GM20000 (cell line): ENCODE measurements at places on chromosomes 2 and 18.

GRCh38 chr2:40363631-40364030 is 88.3 kb downstream of the SLC8A1 start:
- DNase-seq, result no peak

- no peak for DNase-seq
Observed at GRCh38 chr2:105969552-105969951, 224.5 kb downstream of the UXS1 start.

- no peak for DNase-seq
Observed at GRCh38 chr18:23592911-23593310, 6.6 kb upstream of the NPC1 start.

DNA sequence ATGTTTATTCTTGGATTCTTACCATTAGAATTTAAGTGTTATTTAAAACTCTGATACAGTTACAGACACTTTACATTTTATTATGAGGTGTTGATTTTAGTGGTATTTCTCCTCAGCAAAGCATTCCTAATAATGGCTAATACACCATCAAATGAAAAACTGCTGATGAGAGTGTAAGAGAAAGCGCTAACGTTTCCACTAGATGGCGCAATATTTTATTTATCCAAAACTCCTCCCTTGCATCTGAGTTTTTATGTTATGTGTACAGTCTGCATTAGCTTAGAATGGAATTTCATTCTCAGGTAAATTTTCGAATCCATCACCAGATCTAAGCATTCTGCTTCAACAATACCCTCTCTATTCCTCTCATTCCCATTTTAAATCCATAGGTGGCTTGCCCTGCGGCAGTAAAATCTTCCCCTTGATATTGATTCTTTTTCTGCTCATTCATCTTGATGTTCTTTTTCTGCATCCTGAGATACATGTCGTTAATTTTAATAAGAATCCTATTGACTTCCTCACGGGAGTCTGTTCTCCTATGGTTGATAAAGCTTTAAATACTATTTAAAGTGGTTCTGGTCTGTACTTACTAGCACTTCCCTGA is 53.9 kb downstream of the PRKRA start:
- DNase-seq, result peak; percentile 42

DNA sequence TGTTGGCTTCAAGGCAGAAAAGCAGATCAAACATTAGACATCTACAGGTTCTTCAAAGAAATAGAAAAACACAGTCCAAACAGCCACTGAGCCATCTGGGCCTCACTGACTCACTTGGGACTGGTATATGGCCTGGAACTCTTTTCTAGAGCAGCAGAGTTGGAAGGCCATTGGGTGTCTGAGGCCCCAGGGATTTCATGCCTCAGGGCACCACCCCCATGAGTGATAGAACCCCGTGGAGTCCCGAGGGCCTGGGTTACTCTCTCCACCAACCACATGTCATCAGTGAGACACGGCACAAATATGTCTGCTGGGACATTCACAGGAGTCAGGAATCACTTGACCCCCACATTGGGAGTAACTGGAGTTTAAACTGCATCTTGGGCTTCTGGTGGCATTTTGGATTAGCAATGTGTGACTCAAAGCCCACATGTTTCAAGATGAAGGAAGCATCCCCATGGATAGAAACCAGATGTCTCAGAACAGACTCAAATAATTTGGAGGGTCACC is 44.0 kb downstream of the CAPN13 start:
- no peak for DNase-seq

- no peak for DNase-seq
Observed at GRCh38 chr2:54470266-54470938, 14.3 kb downstream of the SPTBN1 start.

GRCh38 chr2:49933711-49934110 is 779.4 kb upstream of the FSHR start:
- DNase-seq, result no peak

DNA sequence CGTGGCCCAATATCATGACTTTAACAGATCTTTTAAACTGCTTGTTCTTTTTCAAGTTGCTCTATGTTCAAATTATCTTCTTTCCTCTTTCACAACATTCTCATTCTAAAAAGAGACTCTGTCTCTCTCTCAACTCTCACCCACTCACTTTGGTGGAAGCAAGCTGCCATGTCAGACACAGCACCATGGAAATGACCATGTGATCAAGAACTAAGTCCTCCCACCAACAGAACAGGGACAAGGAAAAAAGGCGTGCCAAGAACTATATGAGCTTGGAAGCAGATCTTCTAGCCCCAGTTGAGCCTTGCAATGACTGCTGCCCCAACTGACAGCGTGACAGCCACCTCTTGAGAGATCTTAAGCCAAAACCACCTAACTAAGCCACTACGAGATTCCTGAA is 23.9 kb downstream of the BAZ2B start:
- no peak for DNase-seq

- DNase-seq, result no peak
Observed at GRCh38 chr18:60110836-60111235, 211.0 kb downstream of the PMAIP1 start.

DNA sequence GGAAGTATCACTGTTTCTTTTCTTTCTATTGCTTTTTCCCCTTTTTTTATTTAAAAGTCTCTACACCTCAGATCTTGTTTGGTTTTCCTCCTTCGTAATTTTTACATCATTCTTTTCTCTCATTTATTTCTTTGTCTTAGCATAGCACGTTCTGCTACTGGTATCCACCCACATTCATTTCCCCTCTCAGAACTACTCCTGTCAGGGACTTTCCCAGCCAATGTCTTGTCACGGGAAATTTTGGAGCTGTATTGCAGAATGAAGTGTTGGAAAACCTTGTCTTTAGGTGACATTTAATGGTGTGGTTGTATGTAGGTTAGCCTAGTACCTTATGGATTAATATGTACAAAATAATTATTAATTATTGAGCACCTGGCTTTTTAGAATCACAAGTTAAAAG is 34.0 kb downstream of the TTLL4 start:
- peak; percentile 54 for DNase-seq

DNA sequence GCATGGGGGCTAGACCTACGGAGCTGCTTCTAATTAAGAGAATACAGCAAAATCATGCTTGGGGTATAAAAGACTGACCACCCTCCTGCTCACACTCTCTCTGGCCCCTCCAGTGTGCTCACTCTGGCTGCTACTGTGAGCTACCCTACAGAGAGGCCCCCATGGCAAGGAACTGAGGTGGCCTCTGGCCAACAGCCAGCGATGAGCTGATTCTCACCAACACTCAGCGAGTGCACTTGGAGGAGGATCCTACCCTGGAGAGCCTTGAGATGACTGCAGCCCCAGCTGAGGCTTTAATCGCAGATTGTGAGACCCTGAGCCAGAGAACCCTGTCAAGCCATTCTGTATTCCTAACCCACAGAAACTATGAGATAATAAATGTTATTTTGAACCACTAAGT is 88.2 kb downstream of the GFPT1 start:
- no peak for DNase-seq

DNA sequence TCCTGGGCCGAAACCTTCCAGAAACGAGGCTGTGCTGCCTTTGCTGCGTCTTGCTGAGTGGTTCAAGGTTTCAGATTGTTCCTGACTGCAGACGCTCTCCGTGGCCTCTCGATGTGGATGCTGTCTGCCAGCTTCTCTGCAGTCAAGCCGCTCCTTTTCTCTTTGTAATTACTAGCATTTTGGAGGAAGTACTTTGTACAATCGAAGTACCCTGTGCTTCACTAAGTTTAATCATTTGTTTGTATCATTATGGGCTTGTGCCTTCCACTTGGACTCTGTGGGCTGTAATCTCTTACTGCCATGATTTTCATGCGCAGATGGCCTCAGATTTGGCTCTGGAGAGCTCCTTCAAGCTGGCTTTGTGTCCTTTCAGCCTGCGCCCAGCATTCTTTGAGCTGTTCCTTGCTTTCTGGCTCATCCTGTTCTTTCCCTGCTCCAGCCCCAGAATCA is 49.3 kb downstream of the TRAF3IP1 start:
- no peak for DNase-seq

- DNase-seq, result no peak
Observed at GRCh38 chr2:96895032-96895745, 25.3 kb upstream of the SEMA4C start.

- DNase-seq, result no peak
Observed at GRCh38 chr2:167756446-167756845, 490.9 kb downstream of the STK39 start.

- no peak for DNase-seq
Observed at GRCh38 chr2:47300081-47300480, 102.9 kb upstream of the MSH2 start.

- no peak for DNase-seq
Observed at GRCh38 chr2:17272652-17273525, 245.4 kb downstream of the RAD51AP2 start.
